Stimulated activated CD8-positive, alpha-beta memory T cell treated with anti-CD3 and anti-CD28 coated beads, Interleukin-7, amount 100 ng/mL, for 1 hour (primary cell): ENCODE measurements at places on chromosomes 3 and 15.

GRCh38 chr15:81255958-81256320 is 59.3 kb downstream of the IL16 start:
- DNase-seq, result no peak

DNA sequence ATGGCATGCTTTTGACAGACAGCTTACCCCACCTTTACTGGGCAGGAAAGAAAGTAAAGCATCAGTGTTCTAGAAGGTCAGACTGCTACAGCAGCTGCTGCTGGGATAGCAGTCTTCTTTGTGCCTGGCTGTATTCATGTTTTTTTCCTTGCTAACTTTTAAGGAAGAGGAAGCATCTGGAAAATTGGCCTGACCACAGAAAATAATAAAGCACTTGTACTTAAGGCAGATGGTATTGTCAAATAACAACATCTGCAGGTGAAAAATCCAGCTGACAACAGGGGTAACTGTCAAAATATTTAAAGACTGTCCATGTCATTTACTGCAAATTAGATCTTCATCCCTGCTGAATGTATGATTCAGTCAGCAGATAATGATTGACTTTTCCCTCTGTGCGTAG is 229.0 kb downstream of the OXSM start:
- no peak for DNase-seq

DNA sequence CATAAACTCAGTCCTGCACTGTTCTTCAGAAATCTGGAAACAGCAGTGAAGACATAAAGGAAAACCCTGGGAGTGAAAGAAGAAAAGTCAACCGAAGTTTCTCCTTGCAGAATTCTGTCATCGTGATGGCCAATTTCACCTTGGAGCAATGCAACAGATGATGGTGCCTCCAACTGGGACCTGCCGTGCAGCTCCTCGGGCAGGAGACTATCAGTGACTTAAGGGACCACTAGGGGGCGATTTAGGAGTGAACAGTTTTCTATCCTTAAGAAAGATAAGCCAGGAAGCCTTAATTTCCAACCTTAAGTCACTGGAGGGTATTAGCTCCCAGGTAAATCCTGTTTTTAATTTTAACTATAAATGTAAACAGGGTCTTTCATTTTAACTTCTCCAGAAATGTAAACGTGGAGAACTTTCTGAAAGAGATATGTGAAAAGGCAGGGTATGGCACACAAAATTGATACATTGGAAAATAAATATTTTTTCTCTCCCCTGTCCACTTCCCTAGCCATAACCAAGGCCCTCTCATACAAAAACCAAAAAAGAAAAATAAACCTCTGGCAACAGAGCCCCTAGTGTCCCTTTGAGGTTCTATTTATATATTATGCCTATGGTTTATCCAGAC is 116.3 kb downstream of the PDZRN3 start:
- DNase-seq, result no peak

- no peak for DNase-seq
These were observed 143.3 kb downstream of the CMSS1 start for GRCh38 chr3:99960941-99961340.

DNA sequence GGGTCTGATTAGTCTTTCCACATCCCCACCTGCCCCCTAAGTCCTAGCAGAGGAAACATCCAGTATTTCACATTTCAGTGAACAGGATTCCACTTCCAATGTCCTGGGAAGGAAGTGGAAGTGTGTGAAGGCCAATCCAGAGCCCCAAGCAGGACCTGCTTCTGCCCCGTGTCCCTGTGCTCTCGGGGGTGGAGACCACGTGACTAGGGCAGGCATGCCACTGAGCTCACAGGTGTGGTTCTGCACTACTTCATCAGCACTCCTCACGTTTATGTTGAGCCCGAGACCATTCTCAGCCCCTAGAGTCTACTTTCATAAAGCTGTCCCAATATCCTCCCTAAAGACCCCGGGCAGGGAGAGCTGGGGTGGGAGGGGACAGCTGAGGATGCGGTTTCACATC is 84.3 kb downstream of the RAB11A start:
- no peak for DNase-seq

- DNase-seq, result no peak
These were observed 243.6 kb upstream of the SLITRK3 start for GRCh38 chr3:165439765-165440164.

DNA sequence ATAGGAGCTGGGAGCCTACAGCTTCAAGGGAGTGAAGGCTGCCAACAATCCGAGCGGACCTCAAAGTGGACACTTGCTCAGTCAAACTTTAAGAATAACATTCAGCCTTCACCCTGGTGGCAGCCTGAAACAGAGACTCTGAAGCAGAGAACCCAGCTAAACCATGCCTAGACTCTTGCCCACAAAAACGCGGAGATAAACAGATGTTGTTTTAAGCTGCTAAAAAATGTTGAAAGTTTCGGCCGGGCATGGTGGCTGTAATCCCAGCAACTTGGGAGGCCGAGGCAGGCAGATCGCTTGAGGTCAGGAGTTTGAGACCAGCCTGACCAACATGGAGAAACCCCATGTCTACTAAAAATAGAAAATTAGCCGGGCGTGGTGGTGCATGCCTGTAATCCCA is 29.8 kb upstream of the TRIM59 start:
- DNase-seq, result no peak

- DNase-seq, result no peak
These were observed 1275.6 kb downstream of the NSUN3 start for GRCh38 chr3:95338446-95338845.

DNA sequence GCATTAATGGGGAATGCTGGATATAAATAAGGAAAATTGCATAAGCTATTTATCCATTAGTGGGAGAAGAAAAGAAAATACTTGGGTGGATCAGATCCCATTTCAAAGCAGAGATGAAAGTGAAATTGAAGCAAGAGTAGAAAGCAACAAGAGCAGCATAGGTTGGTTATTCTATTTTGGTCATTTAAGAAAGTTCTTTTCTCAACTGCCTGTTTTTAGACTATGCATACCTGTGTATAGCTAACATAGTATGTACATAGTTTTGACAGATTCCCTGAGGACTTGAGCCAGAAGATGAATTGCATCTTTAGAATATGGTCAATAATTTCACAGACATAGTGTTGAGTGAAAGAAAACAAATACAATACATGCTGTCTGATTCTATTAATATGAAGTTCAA is 29.0 kb upstream of the DENND4A start:
- no peak for DNase-seq

- DNase-seq, result no peak
These were observed 19.6 kb downstream of the PIAS1 start for GRCh38 chr15:68073576-68074288.

DNA sequence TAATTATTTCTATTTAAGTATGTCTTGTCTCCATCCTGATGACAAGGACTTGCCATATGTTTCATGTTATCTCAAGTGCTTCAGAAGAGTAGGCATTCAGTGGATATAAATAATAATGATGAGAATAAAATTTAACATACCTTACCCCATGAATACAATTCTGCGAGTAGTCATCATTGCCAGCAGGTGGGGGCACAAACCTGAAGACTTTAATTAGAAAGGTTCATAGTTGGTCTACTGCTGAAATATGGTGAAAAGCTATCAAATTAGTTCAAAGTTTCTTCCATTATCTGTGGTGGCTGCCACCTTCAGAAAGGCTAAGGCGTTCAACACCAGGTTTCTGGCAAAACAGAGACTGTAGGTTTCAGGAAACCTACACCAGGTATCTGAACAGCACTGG is 100.9 kb downstream of the P3H2 start:
- DNase-seq, result no peak
